Fibroblast of skin of left biceps (primary cell): ENCODE measurements at places on chromosomes 4 and X.

DNA sequence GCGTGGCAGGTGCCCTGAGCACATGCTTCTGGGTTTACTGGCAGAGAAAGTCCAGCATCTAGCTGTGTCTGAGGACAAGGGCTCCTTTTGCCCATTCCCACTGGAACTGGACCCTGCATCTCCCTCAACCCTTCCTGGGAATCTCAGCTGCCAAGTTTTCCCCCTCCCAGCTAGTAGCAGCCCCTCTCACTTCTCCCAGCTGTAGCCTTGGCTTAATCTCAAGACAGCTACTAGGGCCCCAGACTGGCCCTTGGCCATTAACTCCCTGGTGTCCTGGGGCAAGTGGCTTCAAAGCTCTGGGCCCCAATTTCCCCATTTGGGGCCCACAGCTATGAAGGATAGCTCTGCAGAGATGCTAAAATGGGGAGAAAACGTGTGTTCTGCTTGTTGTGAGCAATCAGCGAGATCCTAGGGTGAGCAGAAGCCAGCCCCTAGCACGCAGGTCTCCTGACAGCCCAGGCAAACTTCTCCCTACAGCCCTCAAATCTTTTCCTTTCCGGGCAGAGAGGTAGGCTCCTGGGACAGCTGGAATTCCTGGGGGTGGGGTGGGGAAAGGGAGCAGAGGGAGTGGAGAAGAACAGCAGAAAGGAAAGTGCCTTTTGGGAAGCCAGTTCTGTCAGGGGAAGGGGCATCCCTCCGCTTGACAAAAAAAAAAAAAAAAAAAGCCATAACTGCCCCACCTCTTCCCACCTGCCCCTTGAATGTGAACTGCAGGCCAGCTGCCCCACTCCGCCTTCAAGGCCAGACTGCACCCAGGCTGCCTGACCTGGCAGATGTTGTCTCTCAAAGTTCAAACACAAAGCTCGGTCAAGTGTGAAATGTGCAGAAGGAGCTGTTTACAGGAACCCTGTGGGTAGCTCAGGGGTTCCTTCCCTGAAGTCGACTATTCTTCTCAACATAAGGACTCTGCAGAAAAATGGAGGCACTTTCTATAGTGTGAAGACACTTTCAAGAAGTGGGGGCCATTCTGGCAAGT, 16.6 kb downstream of the FGD1 start:
- no peak for DNase-seq

- DNase-seq = no peak
Measured at GRCh38 chrX:47683829-47684205, 24.8 kb upstream of the UXT start.

- DNase-seq = no peak
Measured at GRCh38 chr4:80101792-80102116, 28.7 kb upstream of the ANTXR2 start.

- DNase-seq = no peak
Measured at GRCh38 chrX:152445926-152446325, 5.2 kb downstream of the GABRA3 start.

GRCh38 chr4:80082693-80083092, 9.7 kb upstream of the ANTXR2 start:
- no peak for DNase-seq

DNA sequence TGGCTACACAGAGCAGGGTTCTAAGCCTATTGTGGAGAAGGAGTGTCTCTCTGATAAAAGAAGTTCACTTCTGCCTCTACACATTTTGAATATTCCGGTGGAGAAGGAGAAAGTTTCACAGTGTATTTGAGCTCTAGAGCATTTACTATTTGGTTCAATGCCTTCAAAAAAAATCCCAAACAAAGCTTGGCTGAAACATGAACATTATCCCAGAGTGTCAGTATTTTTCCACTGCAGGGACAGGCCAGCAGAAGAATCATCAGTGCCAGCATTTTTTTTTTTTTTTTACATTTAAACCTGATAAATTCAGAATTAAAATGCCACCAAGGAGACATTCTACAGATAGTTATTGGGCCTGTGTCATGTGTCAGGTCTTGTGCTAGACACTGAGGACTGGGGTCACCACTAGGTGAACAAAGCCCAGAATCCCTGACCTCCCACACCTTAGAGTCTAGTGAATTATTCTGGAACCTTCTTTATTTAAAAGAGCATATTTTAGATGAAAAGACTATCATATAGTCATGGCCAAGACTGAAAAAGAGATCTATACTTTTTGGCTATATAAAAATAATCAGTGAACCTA, 48.0 kb upstream of the NAP1L5 start:
- DNase-seq = no peak

DNA sequence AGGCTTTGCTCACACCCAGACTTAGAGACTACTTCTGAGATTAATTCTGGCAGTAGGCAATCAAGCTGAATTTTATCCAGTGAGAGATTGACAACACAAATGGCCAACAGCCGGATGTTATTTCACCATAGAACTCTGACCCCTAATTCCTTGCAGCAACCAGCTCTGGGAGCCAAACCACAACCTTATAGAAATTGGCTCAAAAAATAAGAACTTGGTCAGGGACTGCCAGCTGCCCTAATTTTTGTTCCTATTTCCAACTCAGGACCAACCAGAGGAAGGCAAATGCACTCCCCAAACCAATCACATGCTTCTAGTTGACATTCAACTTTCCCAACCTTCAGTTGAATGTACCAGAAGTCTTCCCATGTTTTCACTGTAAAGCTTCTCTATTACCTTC, 269.7 kb downstream of the HS3ST1 start:
- no peak for DNase-seq
